ENCODE measurements at places on chromosomes 5 and 9.

GRCh38 chr9:92438900-92439526 lies 14.7 kb upstream of the OMD start:
- DNase-seq, result no peak
- H3K27ac ChIP-seq, result no peak overlapping the region
- no peaks in the 10 kb centered on the region for H3K36me3 ChIP-seq
- no peaks in the 10 kb centered on the region for H3K4me1 ChIP-seq

DNA sequence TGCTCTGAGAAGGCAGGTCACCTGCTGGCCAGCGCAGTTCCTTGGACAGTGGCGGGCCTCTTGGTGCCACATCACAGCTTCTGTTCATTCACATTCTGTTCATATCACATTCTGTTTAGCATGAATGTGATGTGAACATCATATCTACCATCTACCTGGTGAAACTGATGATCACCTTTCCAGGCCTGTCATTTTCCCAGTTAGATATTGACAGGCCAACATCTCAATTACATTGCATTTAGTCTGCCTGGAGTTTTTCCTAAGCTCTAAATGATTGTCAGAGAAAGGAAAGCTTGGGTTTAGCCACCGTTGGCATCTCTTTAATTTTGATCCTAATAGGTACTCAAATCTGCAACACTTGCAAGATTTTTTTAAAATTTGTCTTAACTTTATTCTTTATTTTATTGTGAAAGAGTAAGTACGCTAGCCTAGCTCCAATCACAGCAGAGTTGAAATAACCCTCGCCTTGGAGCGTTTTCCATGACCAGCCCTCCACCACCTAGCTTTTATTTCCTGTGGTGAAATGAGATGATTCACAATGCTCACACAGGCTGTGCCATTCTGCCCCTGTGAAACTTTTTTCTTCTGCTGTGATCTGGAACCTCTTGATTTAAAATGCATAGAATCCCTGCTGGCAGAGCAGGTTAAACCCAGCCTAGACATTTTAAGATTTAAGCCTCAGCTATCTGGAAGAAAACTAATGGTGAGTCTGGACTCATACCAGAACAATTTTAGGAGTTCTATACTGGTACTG lies 225.0 kb downstream of the ESM1 start:
- no peaks in the 10 kb centered on the region for H3K27me3 ChIP-seq
- no peak for DNase-seq

GRCh38 chr5:102681403-102681983 lies 73.6 kb upstream of the PAM start:
- peak; percentile 45 for DNase-seq
- H3K36me3 ChIP-seq, result no peaks in the 10 kb centered on the region
- H3K27me3 ChIP-seq, result no peaks in the 10 kb centered on the region
- no peak overlapping the region for H3K4me3 ChIP-seq
- H3K4me1 ChIP-seq, result no peaks in the 10 kb centered on the region

GRCh38 chr9:113299800-113300292 lies 3.3 kb downstream of the RNF183 start:
- no peak overlapping the region for H3K27ac ChIP-seq
- no peaks in the 10 kb centered on the region for H3K4me1 ChIP-seq
- no peaks in the 10 kb centered on the region for H3K36me3 ChIP-seq
- no peak overlapping the region for H3K4me3 ChIP-seq

DNA sequence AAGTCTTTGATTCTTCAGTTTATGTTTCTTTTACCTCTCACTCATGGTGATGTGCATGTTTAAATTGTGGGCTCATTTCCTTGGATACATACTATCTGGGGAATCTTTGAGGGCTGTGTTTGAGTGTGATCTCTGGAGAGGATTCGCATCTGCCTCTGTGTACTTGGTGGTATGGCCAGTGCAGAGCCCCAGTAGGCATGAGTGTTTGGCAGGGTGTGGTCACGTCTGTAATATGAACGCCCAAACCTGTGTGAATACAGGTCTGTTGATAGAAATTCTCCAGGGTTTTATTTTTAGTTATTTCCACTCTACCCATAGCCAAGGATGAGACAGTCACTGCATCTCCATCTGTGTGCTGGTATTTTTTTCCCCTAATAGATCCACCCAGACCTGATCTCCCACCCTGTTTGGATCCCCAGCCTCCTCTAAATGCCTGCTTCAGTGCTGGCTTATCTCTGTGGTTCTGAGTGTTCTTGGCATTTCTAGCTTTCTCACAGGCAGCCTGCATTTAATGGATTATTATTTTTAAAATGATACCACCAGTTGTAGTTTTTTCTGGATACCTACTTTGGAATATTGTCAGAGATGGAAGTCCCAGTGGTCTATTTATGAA lies 37.5 kb downstream of the TJP2 start:
- H3K27ac ChIP-seq, result no peak overlapping the region
- H3K36me3 ChIP-seq, result no peaks in the 10 kb centered on the region
- H3K27me3 ChIP-seq, result no peaks in the 10 kb centered on the region
- no peak overlapping the region for H3K4me3 ChIP-seq

GRCh38 chr9:89234205-89235067 lies 55.8 kb upstream of the SHC3 start:
- H3K4me1 ChIP-seq, result no peaks in the 10 kb centered on the region
- no peaks in the 10 kb centered on the region for H3K36me3 ChIP-seq
- no peak overlapping the region for H3K27ac ChIP-seq
- no peak overlapping the region for H3K4me3 ChIP-seq
- no peak for DNase-seq

- no peak overlapping the region for H3K27ac ChIP-seq
- peaks cover 44% of the 10 kb centered on the region for H3K4me1 ChIP-seq
- no peak for DNase-seq
- H3K4me3 ChIP-seq, result no peak overlapping the region
- no peaks in the 10 kb centered on the region for H3K27me3 ChIP-seq
Measured at GRCh38 chr9:137306850-137307254, 4.8 kb upstream of the NRARP start.

- DNase-seq, result no peak
Measured at GRCh38 chr9:76298521-76299144, 95.6 kb downstream of the RFK start.

DNA sequence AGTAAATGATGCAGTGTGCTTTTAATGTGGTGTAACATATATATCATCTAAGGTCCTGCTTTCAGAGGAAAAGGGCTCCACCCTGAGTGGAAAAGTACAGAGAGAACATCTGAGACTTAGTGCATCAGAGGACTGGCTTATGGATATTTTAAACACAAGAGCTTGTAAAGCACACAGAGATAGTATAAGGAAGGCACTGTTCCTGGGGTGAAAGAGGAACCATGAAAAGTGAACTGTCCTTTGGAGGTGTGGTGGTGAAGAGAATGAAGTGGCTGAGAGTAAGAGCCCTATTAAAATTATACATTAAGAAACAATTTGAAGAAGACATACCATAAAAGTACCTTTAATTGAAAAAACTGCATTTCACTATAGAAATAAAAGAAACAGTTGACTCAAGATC lies 68.9 kb downstream of the CSF2 start:
- no peaks in the 10 kb centered on the region for H3K4me1 ChIP-seq
- no peaks in the 10 kb centered on the region for H3K27me3 ChIP-seq
- H3K27ac ChIP-seq, result no peak overlapping the region
- H3K36me3 ChIP-seq, result no peaks in the 10 kb centered on the region
- DNase-seq, result no peak

GRCh38 chr9:92530893-92531292 lies 4.9 kb downstream of the ECM2 start:
- no peak overlapping the region for H3K4me3 ChIP-seq
- no peak overlapping the region for H3K27ac ChIP-seq
- DNase-seq, result no peak
- H3K4me1 ChIP-seq, result no peaks in the 10 kb centered on the region
- no peaks in the 10 kb centered on the region for H3K36me3 ChIP-seq

GRCh38 chr5:120463991-120464626 lies at the start of gene PRR16:
Gene PRR16, plus strand, starts transcription at chr5:120464300.
- H3K4me3 ChIP-seq, result peak within 1 kb of the TSS; percentile 53
- no peaks in the 10 kb centered on the region for H3K4me1 ChIP-seq

DNA sequence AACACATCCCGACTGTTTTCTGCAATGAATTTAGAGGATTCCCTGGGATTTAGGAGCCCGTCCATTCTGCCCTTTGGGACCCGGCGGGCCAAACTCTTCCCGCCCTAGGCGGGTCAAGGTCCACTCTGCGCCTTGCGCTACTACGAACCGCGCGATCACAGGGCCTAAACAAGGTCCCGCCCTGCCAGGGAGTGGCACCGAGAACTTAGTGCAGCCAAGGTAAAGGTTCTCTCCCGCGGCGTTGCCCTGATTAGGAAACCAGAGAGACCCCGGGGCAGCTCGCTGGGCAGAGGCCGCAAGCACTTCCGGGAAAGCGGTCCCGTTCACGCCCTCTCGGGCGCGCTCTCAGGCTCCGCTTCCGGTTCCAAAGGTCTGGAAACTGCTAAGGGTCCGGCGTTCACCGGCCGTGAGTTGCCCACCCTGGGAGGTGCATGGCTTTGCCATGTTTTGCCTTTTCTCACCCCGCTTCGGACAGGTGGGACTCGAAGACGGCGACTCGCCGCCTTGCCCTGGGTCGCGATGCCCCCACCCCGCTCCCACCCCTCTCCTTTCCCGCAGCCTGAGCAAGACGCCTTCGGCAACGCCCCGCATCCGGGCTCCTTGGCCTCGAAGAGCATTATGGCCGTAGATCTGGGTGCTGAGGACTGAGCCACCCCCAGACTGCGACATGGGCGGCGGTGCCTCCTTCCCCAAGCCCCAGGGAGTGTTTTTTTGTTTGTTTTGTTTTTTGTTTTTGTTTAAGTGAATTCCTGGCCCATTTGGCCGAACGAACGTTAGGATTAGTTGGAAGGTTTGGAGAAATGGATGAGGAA lies 23.4 kb downstream of the HNRNPK start:
- no peaks in the 10 kb centered on the region for H3K27me3 ChIP-seq
- peak overlapping the region; percentile 62 for H3K4me3 ChIP-seq
- H3K36me3 ChIP-seq, result no peaks in the 10 kb centered on the region
- H3K27ac ChIP-seq, result peak overlapping the region; percentile 73
- H3K4me1 ChIP-seq, result peaks cover 4% of the 10 kb centered on the region

- H3K36me3 ChIP-seq, result no peaks in the 10 kb centered on the region
- H3K27ac ChIP-seq, result no peak overlapping the region
- H3K4me3 ChIP-seq, result no peak overlapping the region
- DNase-seq, result no peak
- H3K4me1 ChIP-seq, result no peaks in the 10 kb centered on the region
- H3K27me3 ChIP-seq, result no peaks in the 10 kb centered on the region
Measured at GRCh38 chr5:58300346-58300895, 159.5 kb downstream of the PLK2 start.

GRCh38 chr9:20872340-20872977 lies 159.0 kb downstream of the HACD4 start:
- H3K4me1 ChIP-seq, result no peaks in the 10 kb centered on the region
- no peak overlapping the region for H3K4me3 ChIP-seq
- no peaks in the 10 kb centered on the region for H3K36me3 ChIP-seq
- H3K27me3 ChIP-seq, result no peaks in the 10 kb centered on the region
- H3K27ac ChIP-seq, result no peak overlapping the region
- DNase-seq, result no peak

- H3K27ac ChIP-seq, result no peak overlapping the region
Measured at GRCh38 chr5:71483355-71483754, 27.9 kb downstream of the BDP1 start.

- no peak for DNase-seq
- H3K4me1 ChIP-seq, result no peaks in the 10 kb centered on the region
- no peaks in the 10 kb centered on the region for H3K27me3 ChIP-seq
- no peak overlapping the region for H3K4me3 ChIP-seq
Measured at GRCh38 chr5:43119771-43120170, 943 bp upstream of the ZNF131 start.

DNA sequence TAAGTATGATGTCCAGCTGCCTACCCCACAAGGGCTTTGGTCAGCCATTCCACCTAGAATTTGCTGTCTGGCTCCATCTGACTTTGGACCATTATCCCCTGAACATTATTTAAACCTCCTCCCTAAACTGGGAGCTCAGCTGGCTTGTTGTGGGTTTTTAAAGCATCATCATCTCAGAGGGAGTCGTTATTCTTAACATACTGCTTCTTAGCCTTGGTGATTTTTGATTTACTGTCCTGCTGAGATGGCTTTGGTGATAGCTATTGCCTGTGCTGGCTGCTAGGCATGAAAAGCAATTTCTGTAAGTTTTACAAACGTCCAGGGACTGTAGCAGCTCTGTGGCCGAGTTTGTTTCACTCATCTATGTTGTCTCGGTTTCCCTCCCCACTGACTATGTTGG lies 256.1 kb downstream of the NR3C1 start:
- no peaks in the 10 kb centered on the region for H3K27me3 ChIP-seq
- H3K4me1 ChIP-seq, result no peaks in the 10 kb centered on the region
- no peak for DNase-seq
- H3K4me3 ChIP-seq, result no peak overlapping the region
- no peak overlapping the region for H3K27ac ChIP-seq
- no peaks in the 10 kb centered on the region for H3K36me3 ChIP-seq

DNA sequence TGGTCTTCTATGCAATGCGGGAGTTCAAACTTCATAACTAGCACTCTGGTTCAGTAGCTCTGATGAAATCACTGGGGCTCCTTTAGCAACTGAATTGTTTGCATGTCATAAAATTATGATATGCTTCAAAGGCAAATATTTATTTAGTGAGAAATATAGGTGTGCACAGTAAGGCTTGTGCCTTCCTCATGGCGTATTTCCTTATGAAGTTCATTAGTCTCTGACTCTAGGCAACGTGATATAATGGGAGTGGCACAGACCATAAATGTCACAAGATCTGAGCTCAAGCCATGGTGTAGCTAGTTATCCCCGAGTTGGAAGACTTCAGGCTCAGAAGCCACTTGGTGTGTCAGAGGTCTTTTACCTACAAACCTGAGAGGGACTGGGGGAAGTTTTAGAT lies 35.5 kb downstream of the PIP5K1B start:
- DNase-seq, result peak; percentile 6
- no peak overlapping the region for H3K4me3 ChIP-seq
- no peak overlapping the region for H3K27ac ChIP-seq
- H3K4me1 ChIP-seq, result no peaks in the 10 kb centered on the region
- no peaks in the 10 kb centered on the region for H3K36me3 ChIP-seq

DNA sequence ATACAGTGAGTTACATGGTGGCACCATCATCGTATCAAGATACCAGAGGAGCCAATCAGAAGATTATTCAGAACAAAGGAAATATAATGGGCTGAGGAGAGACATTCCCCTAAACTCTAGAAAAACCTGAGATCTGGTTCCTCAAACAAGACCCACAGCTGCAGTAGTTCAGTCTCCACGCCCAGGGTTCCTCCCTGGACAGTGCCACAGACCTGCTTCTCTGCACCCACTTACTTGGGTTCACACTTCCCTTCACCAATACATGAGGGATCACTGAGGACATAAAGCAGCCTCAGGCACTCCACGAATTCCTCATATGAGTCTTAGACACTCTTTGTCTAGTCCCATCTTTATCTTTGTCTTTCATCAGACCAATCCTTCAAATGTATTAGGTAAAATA lies 101.7 kb downstream of the APTX start:
- no peaks in the 10 kb centered on the region for H3K27me3 ChIP-seq
- DNase-seq, result no peak
- H3K4me3 ChIP-seq, result no peak overlapping the region
- no peaks in the 10 kb centered on the region for H3K4me1 ChIP-seq

DNA sequence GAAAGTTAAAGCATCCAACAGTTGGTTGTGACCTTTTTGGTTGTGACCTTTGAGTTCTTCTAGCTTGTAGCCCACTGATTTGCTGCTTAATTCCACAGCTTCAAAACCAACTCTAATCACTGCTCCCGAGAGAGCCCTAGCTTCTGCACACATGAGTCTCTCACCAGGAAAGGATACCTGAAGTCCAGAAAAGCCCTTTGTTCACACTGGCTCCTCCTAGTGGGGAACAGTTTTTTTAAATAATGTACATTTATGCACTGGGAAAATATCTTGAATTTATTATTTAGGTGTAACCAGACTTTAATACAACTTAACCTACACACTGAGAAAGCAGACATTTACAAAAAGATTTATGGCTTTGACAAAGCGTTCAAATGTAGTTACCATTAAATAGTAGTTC lies 120.2 kb upstream of the CCDC152 start:
- H3K27ac ChIP-seq, result no peak overlapping the region
- H3K27me3 ChIP-seq, result no peaks in the 10 kb centered on the region
- DNase-seq, result no peak
- H3K4me3 ChIP-seq, result no peak overlapping the region
- no peaks in the 10 kb centered on the region for H3K4me1 ChIP-seq
